GM20000 (cell line): ENCODE measurements at places on chromosomes 1 and 21.
A peak's percentile ranks its signal among the peaks of the same experiment; 100 is the strongest.

- DNase-seq, result peak; percentile 41
These were observed 13.4 kb downstream of the DRAXIN start for GRCh38 chr1:11704691-11705475.

DNA sequence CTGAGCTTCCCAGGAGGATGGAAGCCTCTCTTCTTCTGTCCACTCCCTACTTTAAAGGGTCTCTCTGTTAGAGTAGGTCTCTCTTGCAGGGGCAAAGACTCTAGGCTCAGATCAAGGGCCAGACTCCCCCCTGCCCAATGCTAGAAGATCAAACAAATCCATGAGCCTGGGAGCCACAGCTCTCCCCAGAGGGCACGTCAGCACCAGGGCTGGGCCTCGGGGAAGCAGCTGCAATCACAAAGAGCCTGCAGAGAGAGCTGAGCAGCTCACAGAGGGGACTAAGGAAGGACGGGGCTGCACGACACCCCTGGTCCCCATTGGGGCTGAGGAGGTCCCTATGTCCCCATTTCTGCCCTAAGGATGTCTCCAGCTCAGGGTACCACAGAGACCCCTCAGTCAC, 3.9 kb downstream of the CNTN2 start:
- DNase-seq, result no peak

GRCh38 chr1:36641776-36642175, 159.1 kb upstream of the CSF3R start:
- no peak for DNase-seq

DNA sequence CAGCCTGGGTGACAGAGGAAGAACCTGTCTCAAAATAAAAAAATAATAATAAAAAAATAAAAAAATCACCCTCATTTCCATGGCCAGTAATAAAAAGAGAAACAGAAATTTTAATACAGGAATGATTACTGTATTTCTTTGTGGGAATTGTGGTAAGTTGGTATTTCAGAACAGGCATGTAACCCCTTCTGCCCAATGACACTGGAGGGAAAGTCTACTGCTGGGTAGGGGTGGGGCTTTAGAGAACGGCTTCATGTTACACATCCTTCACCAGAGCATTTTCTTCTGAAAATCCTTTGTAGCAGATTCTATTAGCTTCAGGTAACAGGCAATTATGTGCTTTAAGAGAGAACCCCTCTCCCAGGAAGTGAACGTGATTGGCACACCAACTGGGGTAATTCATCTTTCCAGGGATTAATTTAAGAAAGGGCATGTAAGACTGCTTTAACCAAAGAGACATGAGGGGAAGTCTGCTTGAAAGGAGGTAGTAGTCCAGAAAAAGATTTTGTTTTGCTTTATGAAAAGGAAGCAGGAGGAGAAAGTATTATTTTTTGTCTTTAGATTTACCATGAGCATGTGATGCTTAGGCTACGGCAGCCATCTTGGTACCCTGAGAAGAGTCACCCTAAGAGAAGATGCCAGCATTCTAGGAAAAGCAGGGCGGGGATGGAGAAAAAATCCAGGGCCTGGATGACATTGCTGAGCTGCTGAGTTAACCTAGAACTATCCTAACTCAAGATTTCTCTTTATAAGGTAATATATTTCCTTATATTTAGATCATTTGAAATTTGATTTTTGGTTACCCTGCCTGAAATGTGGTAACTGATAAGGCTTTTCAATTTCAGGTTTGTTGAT, 57.7 kb upstream of the DPT start:
- no peak for DNase-seq

GRCh38 chr1:212669600-212669999, 30.0 kb downstream of the BATF3 start:
- no peak for DNase-seq

- DNase-seq, result no peak
These were observed 14.5 kb downstream of the BRINP2 start for GRCh38 chr1:177185209-177185608.

DNA sequence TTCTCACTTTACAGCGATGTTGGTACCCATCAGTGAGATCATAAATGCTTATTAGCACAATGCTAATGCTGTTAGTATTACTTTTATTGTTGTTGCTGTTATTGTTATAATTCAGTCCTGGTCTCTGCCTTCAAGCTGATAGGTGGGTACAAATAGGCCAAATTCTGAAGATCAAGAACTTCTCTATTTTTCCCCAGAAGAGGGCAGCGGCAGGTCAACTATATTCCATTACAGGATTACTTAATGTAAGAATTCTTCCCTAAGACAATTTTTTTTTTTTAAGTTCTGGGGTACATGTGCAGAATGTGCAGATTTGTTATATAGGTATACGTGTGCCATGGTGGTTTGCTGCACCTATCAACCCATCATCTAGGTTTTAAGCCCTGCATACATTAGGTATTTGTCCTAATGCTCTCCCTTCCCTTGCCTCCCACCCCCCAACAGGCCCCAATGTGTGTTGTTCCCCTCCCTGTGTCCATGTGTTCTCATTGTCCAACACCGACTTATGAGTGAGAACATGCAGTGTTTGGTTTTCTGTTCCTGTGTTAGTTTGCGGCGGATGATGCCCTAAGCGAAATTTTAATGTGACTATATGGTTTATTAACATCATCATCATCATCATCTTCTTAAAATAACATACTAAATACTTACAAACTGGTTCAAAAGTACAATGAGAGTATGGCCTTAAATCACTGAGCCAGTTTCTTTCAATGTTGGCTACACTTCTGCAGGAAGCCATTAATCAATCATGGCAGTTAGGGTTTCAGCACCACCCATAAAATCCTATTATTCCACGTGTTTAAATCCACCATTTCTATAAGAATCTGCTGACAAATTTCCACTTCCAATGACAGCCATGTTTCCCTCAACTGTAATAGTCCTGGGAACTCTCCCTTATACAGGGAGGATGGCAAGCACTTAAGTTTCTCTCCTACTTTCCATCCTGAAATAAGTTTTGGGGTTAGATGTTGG, 19.2 kb downstream of the SLC19A2 start:
- DNase-seq, result no peak

DNA sequence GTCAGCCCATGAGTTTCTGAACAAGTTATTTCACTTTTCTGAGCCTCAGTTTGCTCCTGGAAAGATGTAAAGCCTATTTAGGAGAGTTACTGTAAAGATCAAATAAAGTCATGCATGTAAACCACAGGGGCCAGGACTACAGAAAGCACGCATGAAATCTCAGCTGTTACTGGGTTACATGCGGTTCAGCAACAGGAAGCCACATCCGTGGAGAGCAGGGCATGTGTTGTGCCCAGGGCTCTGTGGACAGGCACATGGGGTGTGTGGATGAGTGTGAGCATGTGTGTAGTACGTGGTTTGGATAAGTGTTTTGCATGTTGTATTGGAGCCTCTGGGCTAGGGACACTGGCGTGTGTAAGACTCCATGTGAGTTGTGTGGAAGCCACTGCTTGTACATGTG, 2.2 kb upstream of the EPHA2 start:
- no peak for DNase-seq

- no peak for DNase-seq
These were observed 30.6 kb downstream of the WLS start for GRCh38 chr1:68201546-68202238.

GRCh38 chr1:110563089-110563488, 43.1 kb downstream of the KCNA2 start:
- DNase-seq, result no peak

- no peak for DNase-seq
These were observed 44.7 kb upstream of the TENT5B start for GRCh38 chr1:27057389-27057788.

- no peak for DNase-seq
These were observed 76.9 kb downstream of the MRPL37 start for GRCh38 chr1:54276617-54277450.
